ENCODE measurements at places on chromosomes 13 and 19.

DNA sequence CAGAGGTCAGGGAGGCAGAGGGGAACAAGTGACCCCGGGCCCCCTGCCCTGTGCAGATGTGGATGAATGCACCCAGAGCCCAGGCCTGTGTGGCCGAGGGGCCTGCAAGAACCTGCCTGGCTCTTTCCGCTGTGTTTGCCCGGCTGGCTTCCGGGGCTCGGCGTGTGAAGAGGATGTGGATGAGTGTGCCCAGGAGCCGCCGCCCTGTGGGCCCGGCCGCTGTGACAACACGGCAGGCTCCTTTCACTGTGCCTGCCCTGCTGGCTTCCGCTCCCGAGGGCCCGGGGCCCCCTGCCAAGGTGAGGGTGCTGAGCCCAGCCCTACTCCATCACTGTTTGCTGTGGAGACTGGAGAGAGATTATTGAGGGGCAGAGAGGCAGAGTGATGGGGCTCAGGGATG, 9.9 kb downstream of the LTBP4 start:
- no peak for DNase-seq

- no peak for DNase-seq
These were observed 581.3 kb downstream of the DACH1 start for GRCh38 chr13:71285700-71286099.

DNA sequence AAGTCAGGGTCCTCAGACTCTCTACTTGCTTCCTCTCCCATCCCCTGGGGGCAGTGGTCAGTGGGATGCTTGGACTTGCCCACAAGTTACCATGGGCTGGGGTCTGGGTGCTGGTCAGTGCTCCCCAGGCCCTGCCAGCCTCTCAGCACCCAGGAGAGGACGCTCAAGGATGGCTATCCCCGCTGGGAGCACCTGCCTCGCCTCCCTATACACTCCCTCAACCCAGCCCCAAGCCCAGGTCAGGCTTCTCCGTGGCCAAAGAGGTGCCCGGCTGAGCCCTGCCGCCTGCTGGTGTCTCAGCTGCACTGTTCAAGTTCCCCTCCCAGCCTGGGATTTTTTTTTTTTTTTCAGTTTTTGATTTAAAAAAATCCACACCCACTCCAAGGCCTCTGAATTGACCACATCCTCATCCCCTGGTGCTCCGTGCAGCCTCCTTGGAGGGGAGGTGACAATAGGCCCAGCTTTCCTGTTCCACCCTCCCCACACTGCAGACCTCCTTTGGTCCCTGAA, 10.8 kb downstream of the F2RL3 start:
- no peak for DNase-seq

GRCh38 chr19:8526345-8527091, 12.6 kb upstream of the ZNF414 start:
- DNase-seq: peak; percentile 69

DNA sequence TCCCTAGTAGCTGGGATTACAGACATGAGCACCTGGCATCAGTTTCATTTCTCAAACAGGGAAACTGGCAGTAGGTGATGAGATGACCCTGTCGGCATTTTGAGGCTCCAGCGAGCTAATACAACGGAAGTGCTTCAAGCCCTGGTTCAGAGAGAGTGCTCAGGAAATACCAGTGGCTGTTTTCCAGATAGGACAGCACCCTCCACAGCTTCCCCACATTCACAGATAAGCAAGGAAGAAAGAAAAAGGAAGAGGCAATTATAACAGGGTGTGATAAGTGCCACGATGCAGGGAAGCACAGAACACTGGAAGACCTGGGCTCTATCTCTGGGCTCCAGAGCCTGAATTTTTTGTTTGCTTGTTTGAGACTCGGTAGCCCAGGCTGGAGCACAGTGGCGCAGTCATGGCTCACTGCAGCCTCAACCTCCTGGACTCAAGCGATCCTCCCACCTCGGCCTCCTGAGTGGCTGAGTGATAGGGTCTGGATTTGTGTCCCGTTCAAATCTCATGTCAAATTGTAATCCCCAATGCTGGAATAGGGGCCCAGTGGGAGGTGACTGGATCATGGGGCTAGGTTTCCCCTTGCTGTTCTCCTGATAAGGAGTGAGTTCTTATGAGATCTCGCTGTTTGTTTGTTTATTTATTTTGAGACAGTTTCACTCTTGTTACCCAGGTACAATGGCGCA, 43.5 kb downstream of the PIN1 start:
- no peak for DNase-seq

DNA sequence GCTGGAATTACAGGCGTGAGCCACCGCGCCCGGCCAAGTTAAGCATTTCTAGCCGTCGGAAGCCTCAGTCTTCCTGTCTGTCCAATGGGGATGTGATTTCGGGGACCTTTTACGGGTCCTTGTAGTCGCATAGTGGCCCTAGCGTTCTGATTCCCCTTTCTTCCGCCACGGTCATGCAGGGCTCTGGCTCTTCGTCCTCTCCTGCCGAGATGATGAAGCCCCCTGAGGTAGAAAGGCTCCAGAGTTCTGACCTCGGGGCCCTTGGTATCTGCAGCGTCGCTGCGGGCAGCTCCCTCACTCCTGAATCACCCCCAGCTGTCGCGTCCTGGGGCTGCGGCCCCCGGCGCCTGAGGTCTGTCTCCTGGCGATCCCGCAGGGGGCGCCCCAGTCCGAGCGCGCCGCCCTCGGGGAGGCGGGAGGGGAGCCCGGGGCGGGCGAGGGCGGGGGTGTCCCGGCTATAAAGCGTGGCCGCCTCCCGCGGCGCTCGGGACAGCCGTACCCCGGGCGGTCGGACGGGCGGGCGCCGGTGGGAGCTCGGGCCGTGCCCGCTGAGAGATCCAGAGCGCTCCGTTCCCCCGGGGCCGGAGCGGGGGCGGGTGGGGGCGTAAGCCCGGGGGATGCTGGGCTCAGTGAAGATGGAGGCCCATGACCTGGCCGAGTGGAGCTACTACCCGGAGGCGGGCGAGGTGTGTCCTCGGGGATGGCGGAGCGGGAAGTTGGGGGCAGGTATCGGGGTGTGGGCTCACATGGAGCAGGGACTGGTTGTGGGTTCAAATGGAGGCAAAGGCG, at the start of gene FOXA3:
TSS of gene FOXA3 (plus strand) at position 487 of the 789 bp plus-strand sequence. CDS start at position 618, 131 bp downstream.
- DNase-seq: peak; percentile 77

- DNase-seq: peak; percentile 80
These were observed 911 bp downstream of the ENOX1 start for GRCh38 chr13:43785650-43786471.

Data from NCI-H1930 (cell line).